ENCODE measurements at places on chromosomes 1 and 21. TPM values are rescaled to one million over a fixed set of nuclear protein-coding genes. Genes with fewer than 3 reads are reported as not detected.

Gene GUCA2A
- total RNA-seq = not detected

Gene ANGPTL3
- not detected for total RNA-seq

Gene TMCO1
- total RNA-seq = 43.5 TPM

Gene C4BPA
- total RNA-seq = not detected

Gene LEMD1
- total RNA-seq = 5.4 TPM

Gene LAMC2
- total RNA-seq = 0.74 TPM

Gene IGSF21
- total RNA-seq = 32.0 TPM

Gene VSIG8
- not detected for total RNA-seq

Gene DCST1
- 0.25 TPM for total RNA-seq

Gene CLEC20A
- total RNA-seq = not detected

Gene CD34
- total RNA-seq = 3.4 TPM

Gene SLC1A7
- total RNA-seq = not detected

Gene LAX1
- total RNA-seq = not detected

Gene FMO3
- total RNA-seq = 0.49 TPM

Gene NFASC
- 35.2 TPM for total RNA-seq

Gene APOBEC4
- not detected for total RNA-seq

Gene USP21
- total RNA-seq = 14.8 TPM

Gene KRTAP12-3
- not detected for total RNA-seq

Gene AMY1C
- total RNA-seq = not detected

Gene PLA2G2D
- total RNA-seq = not detected

Gene FMN2
- 64.4 TPM for total RNA-seq

Gene PADI1
- total RNA-seq = not detected

Gene IRF6
- 0.25 TPM for total RNA-seq

Gene SLC45A3
- 1.2 TPM for total RNA-seq

Gene NOTCH2
- total RNA-seq = 41.3 TPM

Gene NUP133
- 52.9 TPM for total RNA-seq

Gene RPE65
- under 0.01 TPM for total RNA-seq
